ENCODE measurements at places on chromosomes 6 and 20. TPM values are rescaled to one million over a fixed set of nuclear protein-coding genes. Genes with fewer than 3 reads are reported as not detected.

The FOXC1 gene
- 3.5 TPM for polyA plus RNA-seq

The APCDD1L gene
- polyA plus RNA-seq, result 15.7 TPM

The AGER gene
- polyA plus RNA-seq, result 1.4 TPM

The SSTR4 gene
- not detected for polyA plus RNA-seq

The CD93 gene
- polyA plus RNA-seq, result not detected

The DCDC2 gene
- polyA plus RNA-seq, result not detected

The NT5E gene
- polyA plus RNA-seq, result 201 TPM

The HLA-A gene
- 508 TPM for polyA plus RNA-seq

The OPRM1 gene
- polyA plus RNA-seq, result not detected

The TRAPPC3L gene
- 0.30 TPM for polyA plus RNA-seq

The HSD17B8 gene
- polyA plus RNA-seq, result 5.6 TPM

The SNAP25 gene
- 0.09 TPM for polyA plus RNA-seq

The ZC2HC1B gene
- polyA plus RNA-seq, result not detected

The PHF10 gene
- 6.5 TPM for polyA plus RNA-seq

The MMP24 gene
- 0.61 TPM for polyA plus RNA-seq

The SLC25A27 gene
- 3.0 TPM for polyA plus RNA-seq

Data from GM23248 (cell line).